ENCODE measurements at places on chromosomes 2 and 18.

GRCh38 chr2:232542715-232543467, 3.4 kb downstream of the CHRNG start:
- no peak for DNase-seq

GRCh38 chr2:200399046-200399445, 92.6 kb downstream of the SPATS2L start:
- no peak for DNase-seq

GRCh38 chr2:171754254-171754939, 67.1 kb downstream of the DYNC1I2 start:
- DNase-seq: no peak

- DNase-seq: no peak
Observed at GRCh38 chr18:62073461-62074281, 113.2 kb downstream of the PIGN start.

DNA sequence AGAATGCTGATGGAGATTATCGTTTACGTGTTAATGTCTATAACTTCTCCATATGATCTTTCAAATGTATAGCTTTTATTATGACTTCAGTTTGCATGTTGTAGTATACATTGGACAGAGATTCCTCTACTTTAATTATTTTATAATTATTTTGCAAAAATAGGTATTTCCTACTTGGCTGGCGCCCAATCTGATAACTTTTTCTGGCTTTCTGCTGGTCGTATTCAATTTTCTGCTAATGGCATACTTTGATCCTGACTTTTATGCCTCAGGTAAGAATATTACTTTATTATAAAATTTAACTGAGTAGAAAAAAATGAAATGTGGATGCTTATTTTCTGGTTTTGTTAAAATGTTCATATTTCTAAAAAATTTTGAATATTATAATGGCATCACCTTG, 18.1 kb upstream of the ADGRF3 start:
- DNase-seq: no peak

GRCh38 chr2:241386519-241386918, 30.4 kb downstream of the FARP2 start:
- no peak for DNase-seq

DNA sequence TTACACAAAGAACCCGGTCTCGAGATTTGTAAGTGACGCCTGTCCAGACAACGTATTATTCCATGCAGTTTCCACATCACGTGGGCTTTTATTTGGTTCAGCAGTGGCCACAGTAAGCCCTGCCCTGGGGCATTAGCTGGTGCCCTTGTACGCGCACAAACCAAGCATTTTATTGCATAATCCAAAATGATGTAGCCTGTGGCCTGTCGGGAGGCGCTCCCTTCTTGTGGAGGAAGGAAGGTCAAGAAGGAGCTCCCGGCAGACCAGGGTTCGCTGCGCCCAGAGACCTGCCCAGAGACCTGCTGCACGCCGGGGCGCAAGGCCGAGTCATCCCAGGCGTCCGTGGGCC, 179.6 kb upstream of the ALKAL2 start:
- DNase-seq: no peak

DNA sequence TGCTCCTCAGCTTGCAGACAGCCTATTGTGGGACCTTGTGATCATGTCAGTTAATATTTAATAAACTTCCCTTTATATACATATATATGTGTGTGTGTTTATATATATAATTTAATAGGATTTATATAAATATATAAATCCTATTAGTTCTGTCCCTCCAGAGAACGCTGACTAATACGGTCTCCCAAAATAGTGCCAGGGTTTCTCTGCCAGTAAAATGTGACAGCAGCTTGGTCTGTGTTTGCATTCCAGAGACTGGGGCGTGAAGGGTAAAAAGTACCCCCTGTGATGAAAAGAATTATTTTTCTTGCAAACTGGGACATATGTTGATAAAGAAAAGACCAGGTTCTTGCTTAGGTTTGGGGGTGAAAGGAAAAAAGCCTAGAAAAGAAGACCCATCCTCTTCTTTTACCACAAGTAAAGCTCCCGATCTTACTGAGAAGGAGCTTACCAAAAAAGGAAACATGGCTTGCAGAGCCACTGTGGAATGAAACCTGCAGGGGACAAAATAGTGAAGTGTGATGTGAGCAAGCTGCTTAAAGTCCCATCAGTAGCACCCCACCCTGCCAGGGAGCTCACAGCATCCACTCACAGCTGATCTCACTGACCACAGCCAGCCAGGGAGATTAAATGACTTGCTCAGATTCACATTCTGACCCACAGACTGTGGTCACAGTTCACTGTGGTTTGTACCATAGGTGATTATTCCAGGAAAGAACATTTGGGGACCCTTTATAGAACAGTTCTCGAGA, 110.9 kb upstream of the RMP24 start:
- no peak for DNase-seq

- DNase-seq: no peak
Observed at GRCh38 chr2:191289049-191289448, 43.8 kb downstream of the MYO1B start.

DNA sequence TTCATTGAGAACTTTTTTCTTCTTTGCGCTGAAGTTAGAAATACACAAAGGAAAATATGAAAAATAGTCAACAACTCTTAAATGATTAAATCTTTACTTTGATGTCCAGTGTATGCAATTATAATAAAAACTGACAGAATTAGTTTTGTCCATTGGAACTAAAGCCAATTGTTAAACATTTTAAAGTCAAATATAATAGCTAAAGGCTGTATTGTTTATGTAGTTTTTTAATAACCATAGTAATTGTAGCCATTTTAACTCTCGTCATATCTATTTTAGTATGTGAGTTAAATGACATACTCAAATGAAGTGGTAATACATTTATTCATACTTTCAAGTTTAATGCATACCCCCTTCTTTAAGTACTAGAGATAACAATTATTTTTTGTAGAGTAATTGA, 4.7 kb upstream of the COBLL1 start:
- DNase-seq: no peak

- no peak for DNase-seq
Observed at GRCh38 chr2:121520641-121520994, 10.1 kb upstream of the RNU4ATAC start.

GRCh38 chr2:201918616-201919307, 112.4 kb downstream of the CDK15 start:
- no peak for DNase-seq

DNA sequence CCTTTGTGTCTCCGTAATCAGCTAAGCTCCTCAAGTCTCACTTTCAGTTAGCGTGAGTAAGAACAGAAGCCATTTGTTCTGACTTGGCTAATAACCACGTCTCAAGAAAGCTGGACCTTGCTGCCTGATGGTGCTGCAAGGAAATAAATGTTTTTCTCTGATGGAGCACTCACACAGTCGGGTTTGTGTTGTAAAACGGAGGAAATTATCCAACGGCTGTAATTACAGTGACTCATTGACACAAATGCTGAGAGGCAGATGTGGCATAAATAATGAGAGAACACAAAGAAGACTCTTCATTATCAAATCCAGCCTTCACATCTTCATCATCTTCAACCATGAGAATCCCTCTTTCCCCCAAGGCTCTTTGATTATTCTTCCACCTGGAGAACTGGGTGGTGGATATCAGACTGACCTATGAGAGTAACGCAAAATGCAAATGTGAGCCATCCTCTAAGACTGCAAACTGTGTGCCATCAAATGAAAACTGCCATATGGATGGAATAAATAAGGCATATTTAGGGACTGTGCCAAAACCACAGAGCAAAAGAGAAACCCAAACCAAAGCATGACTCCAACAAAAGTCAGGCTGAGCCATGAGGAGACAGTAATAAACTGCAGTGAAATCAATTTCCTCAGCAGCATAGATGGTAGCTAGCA, 252.6 kb downstream of the RND3 start:
- DNase-seq: no peak

GRCh38 chr2:240624950-240625621, at the start of gene GPR35:
Gene GPR35 (plus strand): TSS chr2:240625480. CDS start chr2:240629953, 4,473 bp downstream.
- peak; percentile 19 for DNase-seq

GRCh38 chr2:138500592-138501424, 762 bp upstream of the SPOPL start:
- DNase-seq: no peak

DNA sequence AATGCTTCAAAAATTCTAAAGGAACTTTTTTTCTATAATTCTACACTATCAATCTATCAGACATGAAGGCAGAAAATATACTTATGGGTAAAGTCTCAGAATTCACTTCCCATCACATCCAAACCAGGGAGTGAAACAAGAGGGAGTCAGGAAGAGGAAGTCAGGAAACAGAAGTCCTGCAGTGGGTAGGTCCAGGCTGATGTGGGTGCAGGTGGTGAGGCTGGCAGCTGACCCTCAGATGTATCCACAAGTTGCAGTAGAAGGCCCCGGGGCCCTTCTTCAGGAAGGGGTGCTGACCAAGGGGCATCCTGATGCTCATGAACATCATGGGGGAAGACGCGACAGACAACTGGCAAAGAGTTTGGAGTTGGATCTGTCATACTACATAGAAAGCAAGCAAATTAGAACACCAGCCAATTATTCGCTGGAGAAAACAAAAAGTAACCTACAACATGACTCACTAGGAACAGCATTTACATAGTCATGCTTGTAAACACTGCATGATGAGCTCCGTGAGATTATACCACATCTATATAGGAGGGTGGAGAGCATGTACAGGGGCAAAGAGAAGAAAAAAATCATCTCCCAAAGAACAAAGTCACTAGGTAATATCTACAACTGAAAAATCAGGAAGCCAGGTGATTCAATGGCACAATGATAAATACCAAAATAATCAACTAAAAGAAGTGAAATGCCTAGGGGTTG, 4.2 kb downstream of the UXS1 start:
- DNase-seq: no peak

DNA sequence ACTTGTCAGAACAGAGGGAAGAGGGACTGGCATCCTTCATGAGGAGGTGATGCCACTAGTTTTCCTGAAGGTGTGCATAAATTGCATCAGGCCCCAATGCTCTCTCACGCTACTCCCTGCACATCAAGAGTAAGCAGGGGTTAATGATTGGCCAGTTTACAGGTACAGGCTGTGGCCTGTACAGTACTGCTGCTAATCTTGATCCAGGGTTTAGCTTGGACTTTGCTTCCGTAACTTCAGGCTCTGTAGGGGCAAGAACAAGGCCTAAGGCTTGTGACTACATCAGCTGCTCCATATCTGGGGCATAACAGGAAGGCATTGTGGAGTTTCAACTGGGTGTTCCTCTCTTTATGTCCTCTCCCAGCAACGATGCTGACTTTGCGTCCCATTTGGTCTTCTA, 96.8 kb upstream of the FZD7 start:
- DNase-seq: no peak

GRCh38 chr18:63120620-63121019, 198.9 kb downstream of the BCL2 start:
- DNase-seq: no peak

DNA sequence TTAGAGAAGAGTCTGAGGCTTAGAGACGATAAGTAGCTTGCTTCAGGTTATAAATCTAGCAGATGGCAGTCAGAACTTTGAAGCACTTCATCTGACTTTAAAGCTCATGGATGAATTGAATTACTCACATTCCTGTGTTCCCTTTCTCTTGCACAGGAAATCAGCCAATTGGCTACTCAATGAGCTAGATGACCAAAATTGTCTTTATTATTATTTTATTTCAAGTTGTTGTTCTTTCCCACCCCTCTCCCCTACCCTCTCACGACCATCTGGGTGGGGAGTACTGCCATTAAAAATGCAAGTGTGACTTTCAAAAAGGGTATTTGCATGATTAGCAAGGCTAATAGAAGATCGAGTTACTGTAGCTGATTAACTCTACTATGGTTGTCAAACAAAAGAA, 491.1 kb downstream of the NR4A2 start:
- DNase-seq: no peak

DNA sequence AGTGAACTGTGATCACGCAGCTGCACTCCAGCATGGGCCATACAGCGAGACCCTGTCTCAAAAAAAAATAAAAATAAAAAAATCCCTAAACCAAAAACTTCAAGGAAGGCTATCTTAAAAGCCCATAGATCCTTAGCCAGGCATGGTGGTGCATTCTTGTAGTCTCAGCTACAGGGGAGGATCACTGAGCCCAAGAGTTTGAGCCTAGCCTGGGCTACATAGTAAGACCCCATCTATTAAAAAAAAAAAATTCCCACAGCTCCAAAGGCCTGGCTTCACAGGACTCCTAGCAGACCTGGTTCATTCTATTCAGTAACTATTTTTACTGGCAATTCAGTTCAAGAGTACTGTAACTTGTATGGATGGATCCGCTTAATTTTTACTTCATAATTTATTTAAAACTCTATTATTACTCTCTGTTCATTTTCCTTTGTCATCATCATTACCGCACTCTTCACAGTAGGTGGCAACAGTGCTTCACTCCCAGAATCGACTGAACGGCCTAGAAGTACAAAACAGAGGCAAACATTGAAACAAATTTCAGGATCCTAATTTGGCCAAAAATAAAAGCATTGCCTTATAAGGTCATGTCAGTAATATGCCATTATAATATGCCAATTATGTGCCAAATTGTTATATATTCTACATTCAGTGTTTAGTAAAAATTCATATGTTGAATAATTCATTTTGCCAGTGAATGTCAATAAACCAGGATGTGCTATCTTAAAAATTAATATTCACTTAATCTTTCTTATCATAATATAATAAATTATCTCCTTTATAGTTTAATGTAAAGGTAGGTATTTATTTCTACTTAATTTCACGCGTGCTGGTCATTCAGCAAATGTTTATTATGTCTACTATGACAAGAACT, 14.3 kb upstream of the STAM2 start:
- no peak for DNase-seq

- DNase-seq: no peak
Observed at GRCh38 chr2:128591861-128592822, 273.5 kb upstream of the HS6ST1 start.

DNA sequence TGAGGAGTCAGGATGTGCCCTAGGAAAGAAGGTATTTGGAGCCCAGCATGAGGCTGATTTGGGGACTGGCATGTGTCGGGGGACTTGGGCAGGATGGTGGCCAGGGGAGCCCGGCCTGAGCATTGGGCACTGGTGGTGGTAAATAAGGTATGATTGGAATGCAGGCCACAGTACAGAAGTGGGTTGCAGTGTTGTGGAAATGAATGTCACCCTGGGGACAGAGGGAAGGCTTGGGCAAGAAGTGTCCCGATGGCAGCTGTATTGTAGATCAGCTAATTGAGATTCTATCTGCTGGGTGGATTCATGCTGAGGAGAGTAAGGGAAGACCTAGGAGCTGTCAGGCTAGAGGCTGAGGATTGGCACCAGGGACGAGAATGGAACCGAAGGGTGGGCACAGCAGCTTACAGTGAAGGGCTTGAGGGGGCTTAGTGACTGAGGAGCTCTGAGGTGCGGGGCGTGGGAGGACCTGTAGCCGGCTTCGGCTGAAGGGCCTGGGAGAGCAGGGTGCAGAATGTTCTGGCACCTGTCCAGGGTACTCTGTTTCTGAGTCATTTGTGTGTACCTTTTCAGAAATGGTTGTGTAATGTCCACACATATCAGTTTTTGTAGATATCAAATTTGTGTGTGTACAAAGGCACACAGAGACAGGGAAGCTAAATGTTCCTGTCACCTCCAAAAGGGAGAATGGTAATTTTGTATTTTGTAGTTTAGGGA, 170.2 kb downstream of the PRKCE start:
- no peak for DNase-seq

DNA sequence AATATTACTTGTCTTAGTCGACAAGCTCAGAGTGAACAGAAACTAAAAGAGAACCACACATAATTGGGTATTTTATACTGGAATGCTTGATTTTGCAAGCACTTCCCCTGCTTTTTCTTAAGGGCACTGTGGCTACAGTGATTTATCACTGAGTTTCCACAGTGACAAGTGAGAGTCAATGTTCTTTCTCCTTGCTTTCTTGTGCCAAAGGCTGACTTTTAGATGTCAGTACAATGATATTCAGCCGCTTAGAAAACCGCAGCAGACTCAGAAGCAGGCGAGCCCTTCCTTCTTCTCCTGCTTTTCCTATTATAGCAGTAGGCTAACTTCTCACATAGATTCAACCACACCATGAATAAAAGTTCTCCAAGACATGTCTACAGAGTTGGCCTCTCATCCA, 1603.6 kb upstream of the NXPH2 start:
- no peak for DNase-seq
